ENCODE measurements at places on chromosomes 11 and 22. TPM values are rescaled to one million over a fixed set of nuclear protein-coding genes. Genes with fewer than 3 reads are reported as not detected.

- peak overlapping the region; percentile 53 for H3K4me3 ChIP-seq
- H3K4me1 ChIP-seq: no peaks in the 10 kb centered on the region
- peak overlapping the region; percentile 86 for H3K27ac ChIP-seq
- peak; percentile 95 for DNase-seq
- H3K27me3 ChIP-seq: no peaks in the 10 kb centered on the region
Measured at GRCh38 chr22:20495861-20496681, 476 bp upstream of the KLHL22 start.

GRCh38 chr11:93718057-93718563 lies 23.2 kb downstream of the TAF1D start:
- H3K27ac ChIP-seq: peak overlapping the region; percentile 25
- no peaks in the 10 kb centered on the region for H3K27me3 ChIP-seq
- DNase-seq: no peak
- no peak overlapping the region for H3K4me3 ChIP-seq

- peaks cover 5% of the 10 kb centered on the region for H3K4me1 ChIP-seq
- DNase-seq: no peak
- H3K27me3 ChIP-seq: no peaks in the 10 kb centered on the region
- no peak overlapping the region for H3K4me3 ChIP-seq
- H3K27ac ChIP-seq: no peak overlapping the region
Measured at GRCh38 chr11:67043572-67044349, 12.9 kb upstream of the RHOD start.

DNA sequence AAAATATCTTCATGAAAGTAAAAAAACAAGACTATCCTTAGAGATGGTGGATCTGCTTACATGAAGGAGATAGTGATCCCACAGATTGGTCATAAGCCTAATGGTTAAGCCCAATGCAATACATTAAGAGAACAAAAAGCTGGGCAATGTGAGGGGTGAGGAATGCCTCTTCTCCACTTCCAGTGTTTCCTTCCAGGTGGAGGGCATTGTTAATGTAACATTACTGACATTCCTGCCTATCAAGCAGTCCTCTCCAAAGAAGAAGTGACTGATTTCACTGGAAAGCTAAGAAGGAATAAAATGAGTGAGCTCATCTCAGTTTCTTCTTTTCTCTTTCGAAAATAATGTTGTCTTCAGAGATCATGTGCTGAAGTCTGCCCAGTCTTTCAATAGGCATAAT lies 207.8 kb downstream of the RAB38 start:
- H3K4me1 ChIP-seq: no peaks in the 10 kb centered on the region
- H3K36me3 ChIP-seq: no peaks in the 10 kb centered on the region
- no peak overlapping the region for H3K27ac ChIP-seq
- no peaks in the 10 kb centered on the region for H3K27me3 ChIP-seq

TMEM25 gene
- 53.8 TPM for total RNA-seq

EFCAB6 gene
- not detected for total RNA-seq

C11orf21 gene
- 0.21 TPM for total RNA-seq

AKIP1 gene
- 28.7 TPM for total RNA-seq

Measured in Caco-2 (cell line).